NCI-H2227 treated with DMSO at 0.1 percent for 48 hours (cell line): ENCODE measurements at places on chromosomes 12 and 14.

GRCh38 chr12:7107636-7108002, 1.4 kb downstream of the C1RL start:
- no peak for DNase-seq

GRCh38 chr14:93564918-93565317, 134.2 kb downstream of the UNC79 start:
- DNase-seq = no peak

- DNase-seq = no peak
Observed at GRCh38 chr12:42791399-42791798, 201.9 kb upstream of the PRICKLE1 start.

DNA sequence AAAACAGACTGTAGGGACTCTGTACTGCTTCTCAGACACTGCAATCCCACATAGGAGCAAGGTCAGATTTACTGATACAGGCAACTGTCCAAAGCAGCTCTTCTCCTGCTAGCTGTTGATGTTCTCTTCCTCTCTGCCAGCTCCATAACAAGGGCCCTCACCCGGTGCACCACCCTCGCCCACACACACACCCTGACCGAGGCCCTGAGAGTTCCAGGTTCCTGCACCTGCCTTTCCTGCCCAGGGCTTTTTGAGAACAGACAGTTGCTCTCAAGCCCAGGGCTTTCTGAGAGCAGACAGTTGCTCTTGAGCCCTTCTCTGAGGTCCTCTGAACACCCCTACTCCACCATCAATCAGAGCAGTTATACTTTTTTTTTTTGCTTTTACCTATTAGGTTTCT, 233.8 kb upstream of the GARIN6 start:
- no peak for DNase-seq

GRCh38 chr14:96249029-96249428, 7.0 kb upstream of the BDKRB1 start:
- DNase-seq = no peak
